ENCODE measurements at places on chromosomes 2 and 18.

- peak; percentile 65 for DNase-seq
Measured at GRCh38 chr18:47254341-47254939, 3.0 kb upstream of the SKOR2 start.

DNA sequence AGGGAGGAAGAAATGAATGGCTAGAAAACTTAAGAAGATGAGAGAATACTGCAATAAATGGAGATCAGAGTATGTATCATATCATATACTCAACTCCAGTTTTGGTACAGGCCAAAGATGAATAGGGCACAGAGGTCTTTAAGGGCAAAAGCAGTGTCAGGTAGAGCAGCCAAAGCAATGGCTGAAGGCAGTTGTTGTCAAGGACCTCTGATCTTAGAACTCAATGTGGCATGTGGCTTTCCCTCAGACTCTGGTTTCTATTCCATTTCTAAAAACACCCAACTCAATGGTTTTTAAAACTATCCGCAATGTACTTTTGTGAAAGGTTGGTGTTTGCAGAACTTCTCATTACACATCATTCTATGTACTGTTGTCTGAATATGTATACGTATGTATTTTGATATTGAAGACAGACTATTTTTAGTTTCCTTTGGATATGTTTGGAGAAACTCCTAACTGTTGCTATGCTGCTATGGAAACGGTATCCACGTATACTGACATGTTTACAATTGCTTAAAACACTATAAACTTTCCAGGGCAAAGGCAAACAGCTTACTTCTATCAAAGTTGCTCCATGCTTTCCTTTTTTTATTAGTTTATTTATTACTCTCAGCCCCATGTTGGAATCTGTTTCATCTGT lies 58.1 kb upstream of the PELI1 start:
- DNase-seq: no peak

DNA sequence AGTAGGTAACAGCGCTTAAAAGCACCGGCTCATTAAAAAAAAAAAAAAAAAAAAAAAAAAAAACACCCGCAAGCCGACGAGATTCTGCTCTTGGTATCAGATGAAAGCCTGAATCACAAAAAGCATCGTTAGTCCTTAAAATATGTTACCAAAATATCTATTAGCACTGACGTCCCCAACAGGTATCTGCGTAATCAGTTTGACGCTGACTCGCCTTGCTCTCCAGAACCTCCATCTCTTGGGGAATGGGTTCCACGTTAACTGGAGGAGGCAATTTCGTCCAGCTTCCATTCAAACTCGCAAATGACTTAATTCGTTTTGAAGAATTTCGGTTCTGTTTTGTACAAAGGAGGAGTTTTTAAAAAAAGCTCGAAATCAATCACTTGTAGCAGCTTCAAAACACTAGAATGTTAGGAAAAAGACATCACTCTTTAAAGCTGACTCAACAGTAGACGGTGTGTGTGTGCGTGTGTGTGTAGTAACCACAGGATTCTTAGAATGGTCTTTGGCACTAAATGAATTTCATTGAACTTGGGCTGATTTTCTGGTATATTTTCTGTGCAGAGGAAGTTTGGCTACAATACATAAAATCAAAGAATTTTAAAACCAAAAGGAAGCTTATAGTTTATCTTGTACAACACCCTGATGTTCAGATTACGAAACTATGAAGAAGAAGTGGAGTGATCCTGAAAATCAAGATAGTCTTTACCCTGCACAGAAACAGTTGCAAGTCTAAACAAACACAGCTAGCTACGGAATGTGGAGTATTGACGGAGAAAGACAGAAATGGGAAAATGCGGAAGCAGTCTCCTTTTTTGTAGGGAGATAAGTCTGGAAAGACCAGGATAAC lies 1.1 kb upstream of the PGAP1 start:
- peak; percentile 41 for DNase-seq

GRCh38 chr2:47264143-47264542 lies 109.0 kb upstream of the STPG4 start:
- no peak for DNase-seq

DNA sequence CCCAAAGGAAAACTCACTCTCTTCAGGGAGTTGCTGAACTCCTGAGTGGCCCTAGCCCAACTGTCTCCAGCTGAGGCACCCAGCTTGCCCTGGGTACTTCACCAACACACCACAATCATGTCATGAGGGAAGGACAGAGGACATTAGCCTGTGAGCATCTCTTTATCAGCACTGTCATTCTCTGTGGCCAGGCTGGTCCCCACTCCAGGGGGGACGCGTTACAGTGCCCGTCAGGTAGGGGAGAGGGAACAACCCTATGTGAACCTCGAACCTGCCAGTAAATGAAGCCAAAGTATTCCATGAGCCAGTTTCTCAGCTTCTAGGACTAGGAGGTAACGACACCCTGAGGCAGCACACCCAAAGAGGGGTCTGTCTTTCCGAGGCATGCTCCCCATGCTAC lies 94.9 kb upstream of the MGAT4A start:
- DNase-seq: no peak

- no peak for DNase-seq
Measured at GRCh38 chr2:215290980-215291599, 20.8 kb upstream of the ATIC start.

- no peak for DNase-seq
Measured at GRCh38 chr2:164565359-164565758, 55.9 kb downstream of the GRB14 start.

GRCh38 chr18:62788876-62789275 lies 73.5 kb downstream of the PHLPP1 start:
- DNase-seq: peak; percentile 38

GRCh38 chr2:27356056-27356381 lies 545 bp downstream of the GTF3C2 start:
- DNase-seq: peak; percentile 64

DNA sequence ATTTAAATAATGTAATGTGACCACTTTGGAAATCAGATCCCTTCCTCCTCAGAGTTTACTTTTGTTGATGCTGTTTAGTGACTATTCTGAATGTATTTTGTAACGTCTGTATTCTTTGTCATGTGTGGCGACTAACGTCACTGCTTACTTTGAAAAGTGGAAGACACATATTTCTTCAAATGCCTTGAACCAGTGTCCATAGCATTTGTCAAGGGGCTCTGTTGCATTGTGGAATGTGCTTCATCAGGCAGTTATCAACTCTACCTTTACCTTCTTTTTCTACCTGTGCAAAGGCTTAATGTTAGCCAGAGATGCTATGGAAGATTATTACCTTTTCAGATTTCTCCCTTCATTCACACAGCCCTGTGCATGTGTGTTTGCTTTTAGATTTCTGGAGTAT lies 162.4 kb downstream of the ZNF407 start:
- no peak for DNase-seq
